ENCODE measurements at places on chromosomes 11 and 22.

- no peak for DNase-seq
Observed at GRCh38 chr11:19827399-19828135, 114.9 kb downstream of the NAV2 start.

DNA sequence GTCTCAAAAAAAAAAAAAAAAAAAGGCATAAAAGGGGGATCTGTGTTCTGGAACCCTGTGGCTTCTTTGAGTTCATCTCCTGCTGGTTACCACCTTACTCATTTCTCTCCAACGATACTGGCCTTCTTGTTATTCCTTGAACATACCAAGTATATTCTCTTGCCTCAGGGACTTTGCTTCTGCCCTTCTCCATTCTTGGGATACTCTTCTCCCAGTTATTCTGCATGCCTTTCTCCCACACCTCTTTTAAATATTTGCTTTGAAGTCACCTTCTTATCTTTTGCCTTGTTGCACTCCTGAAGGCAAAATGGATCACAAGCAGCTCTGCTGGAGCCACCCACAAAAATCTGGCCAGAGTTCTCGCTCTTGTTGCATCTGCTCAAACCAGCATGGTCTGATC lies 76.0 kb upstream of the RRM1 start:
- no peak for DNase-seq

GRCh38 chr11:20762116-20762844 lies 92.9 kb downstream of the NELL1 start:
- no peak for DNase-seq

- DNase-seq, result no peak
Observed at GRCh38 chr11:65157336-65157735, 12.7 kb upstream of the SPDYC start.

GRCh38 chr11:35099278-35100012 lies 39.5 kb upstream of the CD44 start:
- DNase-seq, result no peak

GRCh38 chr11:127385071-127385470 lies 384.5 kb upstream of the KIRREL3 start:
- DNase-seq, result no peak

Measured in GM12891 (cell line).